D341Med (cell line): ENCODE measurements at places on chromosomes 11 and 22.

GRCh38 chr22:46730568-46731245, 7.3 kb downstream of the CERK start:
- peak; percentile 57 for DNase-seq

DNA sequence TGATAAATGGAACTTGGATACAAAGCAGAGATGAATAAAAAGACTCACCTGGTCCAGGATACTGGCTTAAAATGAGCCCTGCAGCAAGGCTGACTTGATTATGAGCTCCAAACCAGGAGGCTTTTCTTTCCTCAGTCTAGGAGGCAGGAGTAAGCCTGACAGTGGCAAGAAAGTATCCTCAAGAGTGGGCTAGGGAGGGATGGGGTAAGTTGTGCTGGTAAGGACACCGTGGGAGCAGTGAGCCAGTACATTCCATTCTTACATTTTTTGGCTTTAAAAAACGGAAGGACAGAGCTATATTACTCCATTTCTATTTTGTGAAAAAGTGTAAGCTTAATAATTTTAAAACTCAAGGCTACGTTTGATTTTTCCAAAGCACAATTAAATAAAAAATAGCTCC, 187.1 kb upstream of the DDI1 start:
- no peak for DNase-seq

DNA sequence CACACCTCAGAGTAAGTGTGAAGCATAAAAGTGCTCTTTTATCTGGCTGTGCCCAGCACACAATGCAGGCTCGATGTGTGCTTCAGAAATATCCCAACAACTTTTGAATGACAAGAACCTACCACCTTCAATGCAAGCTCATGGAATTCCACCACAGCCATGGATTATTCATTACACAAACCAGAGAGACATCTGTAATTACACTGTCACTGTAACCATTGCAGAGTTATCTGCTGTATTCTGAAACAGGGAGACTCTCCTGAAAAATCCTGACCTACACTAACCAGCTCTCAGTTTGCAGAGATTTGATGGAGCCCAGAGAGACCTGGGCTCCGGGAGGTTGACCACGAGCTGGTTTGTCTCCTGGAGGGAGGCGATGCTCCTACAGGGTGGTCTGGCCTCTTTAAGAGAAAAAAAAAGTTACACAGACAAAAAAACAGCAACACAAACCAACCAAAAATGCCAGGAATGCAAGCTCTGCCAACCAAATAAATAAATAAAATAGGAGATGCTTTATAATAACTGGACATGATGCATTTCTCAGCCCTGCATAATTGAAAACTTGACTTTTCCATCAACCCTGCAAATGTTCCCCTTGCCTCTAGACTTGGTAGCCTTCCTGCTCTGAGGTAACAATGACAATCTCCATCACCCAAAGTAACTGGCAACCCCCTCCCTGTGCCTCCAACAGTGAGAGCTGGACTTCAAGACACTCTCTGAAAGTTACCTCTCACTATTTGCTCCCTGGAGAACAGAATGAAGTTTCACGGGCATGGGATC, 69.7 kb downstream of the ETS1 start:
- DNase-seq: no peak

DNA sequence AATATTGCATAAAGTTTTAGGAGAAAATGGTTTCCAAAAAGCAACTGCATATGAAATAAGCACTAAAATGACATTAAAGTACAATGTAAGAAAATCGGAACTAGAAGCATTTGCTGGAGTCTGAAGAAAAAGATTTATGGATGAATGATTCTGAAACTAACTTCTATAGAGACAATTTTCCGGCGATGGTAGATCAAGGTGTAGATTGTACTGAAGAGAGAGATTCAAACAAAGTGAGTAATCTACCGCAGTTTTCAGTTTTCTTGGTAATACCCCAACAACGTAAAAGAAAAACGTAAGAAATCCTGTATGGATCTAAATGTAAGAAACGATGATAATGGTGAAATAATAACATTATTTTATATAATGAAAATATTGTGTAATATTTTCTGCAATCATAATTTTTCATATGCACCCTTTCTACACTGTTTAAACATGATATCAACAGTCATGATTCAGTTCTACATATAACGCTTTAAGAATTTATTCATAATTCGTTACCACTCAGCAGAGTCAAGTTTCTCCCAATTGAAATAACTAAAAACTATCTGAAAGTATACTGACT, 1.8 kb upstream of the CDPF1 start:
- DNase-seq: no peak

GRCh38 chr11:6232899-6233298, 1.5 kb downstream of the FHIP1B start:
- no peak for DNase-seq

DNA sequence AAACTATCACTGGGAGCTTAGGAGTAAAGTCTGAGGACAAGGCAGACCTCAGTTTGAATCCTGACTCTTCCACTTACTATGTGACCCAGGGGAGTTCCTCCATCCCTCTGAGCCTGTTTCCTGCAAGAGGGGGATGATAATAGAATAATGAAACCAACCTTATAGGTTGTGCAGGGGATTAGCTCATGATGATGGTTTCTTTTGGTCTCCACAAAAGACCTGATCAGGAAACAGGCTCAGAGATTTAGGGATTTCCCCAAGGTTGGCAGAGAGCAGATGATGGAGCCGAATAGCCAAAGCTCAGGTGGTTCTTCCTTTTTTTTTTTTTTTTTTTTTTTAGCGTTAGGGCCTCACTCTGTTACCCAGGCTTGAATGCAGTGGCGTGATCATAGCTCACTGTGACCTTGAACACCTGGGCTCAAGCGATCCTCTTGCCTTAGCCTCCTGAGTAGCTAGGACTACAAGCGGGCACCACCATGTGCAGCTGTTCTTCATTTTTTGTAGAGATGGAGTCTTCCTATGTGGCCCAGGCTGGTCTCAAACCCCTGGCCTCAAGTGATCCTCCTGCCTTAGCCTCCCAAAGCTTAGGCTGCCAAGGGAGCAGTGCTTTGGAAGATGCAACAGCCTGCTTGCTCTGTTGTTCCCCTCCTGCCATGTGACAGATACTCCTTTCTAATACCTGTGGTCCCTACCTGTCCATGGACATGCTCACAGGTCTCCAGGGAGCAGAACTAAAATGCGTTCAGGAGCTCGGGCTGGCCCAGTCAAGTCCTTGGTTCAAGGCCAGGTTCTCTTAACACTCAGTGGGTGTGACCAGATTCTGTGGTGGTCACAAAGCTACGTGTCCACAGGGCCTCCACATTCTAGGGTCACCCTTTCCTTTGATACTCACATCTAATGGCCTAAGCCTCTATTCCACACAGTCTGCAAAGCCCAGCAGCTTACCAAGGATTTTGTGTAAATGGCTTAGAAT, 22.3 kb downstream of the PATZ1 start:
- no peak for DNase-seq

GRCh38 chr11:44516688-44517507, 48.6 kb upstream of the CD82 start:
- DNase-seq: no peak

DNA sequence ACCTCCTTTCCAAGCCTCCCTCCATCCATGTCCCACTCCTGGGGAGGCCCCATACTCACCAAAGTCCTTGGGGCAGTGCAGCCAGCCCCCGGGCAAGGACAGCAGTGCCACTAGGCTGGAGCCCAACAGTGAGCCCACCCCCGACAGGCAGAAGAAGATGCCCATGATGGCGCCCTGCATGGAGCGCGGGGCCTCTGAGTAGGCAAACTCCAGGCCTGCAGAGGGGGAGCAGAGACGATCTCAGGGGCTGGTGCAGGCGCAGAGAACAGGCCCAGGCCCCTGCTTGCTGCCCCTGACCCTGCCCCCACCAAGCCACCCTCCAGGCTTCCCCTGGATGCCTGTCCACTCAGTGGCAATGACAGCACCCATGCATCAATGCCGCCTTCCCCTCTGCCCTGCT, 13.6 kb downstream of the TMEM132A start:
- no peak for DNase-seq

DNA sequence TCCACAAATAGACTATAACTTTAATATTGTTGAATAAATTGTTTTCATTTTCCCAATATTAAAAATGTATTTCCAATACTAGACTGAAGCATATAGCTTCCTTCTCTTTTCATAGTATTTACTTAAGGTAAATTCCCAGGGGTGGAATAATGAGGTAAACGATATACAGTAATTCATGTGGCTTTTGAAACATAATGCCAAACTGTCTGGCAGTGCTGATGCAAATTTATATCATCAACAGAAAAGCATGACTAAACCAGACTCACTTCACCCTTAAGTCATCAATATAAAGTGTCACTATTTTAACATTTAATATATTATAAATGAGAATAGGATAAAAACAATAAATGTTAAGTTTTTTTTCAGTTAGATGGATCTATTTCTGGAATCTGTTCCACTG, 13.6 kb downstream of the C2CD3 start:
- DNase-seq: no peak

GRCh38 chr11:88482871-88483301, 145.3 kb upstream of the CTSC start:
- DNase-seq: no peak

GRCh38 chr11:65778431-65778900, 2.3 kb downstream of the AP5B1 start:
- peak; percentile 14 for DNase-seq

- no peak for DNase-seq
Observed at GRCh38 chr11:31419138-31419537, 49.5 kb downstream of the DNAJC24 start.

GRCh38 chr11:19953336-19953735, 206.9 kb downstream of the DBX1 start:
- DNase-seq: no peak

DNA sequence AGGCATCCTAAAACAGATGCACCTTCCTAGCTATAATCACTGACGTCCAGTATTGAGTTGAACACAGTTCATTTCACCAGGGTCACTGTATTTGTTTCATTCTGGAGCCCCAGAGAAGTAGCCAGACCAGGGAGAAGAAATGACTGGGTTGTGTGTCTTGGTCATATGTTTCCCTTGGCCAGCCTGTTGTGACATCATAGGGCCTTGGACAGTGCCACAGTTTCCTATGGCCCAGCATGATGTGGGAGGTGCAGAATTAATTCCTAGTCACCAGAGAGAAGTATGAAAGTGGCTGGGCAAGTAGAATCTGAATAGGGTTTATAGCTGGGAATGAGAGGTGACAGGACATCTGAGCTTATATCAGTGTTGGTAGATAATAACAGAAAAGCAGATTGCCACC, 84.0 kb upstream of the ZBED5 start:
- no peak for DNase-seq

DNA sequence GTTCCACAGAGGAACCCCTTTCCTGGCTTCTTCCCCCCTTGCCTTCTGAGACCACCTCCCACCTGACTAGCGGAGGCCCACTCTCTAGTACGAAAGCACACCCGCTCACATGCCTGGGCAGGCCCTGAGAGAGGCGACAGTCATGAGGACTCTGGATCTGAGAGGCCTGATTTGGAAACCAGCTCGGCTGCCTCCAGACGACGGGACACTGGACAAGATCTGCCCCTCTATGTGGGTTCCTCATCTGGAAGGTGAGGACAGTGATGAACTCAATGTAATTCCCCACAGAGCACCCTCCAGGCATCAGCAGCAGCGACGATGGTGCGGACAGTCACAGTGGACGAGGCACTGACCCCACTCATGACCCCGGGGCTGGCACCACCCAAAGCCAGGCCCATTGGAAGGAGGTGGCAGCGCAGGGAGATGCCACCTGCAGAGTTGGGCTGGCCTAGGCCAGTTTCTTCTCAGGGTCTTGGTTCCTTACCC, 7.5 kb downstream of the SULT4A1 start:
- no peak for DNase-seq

DNA sequence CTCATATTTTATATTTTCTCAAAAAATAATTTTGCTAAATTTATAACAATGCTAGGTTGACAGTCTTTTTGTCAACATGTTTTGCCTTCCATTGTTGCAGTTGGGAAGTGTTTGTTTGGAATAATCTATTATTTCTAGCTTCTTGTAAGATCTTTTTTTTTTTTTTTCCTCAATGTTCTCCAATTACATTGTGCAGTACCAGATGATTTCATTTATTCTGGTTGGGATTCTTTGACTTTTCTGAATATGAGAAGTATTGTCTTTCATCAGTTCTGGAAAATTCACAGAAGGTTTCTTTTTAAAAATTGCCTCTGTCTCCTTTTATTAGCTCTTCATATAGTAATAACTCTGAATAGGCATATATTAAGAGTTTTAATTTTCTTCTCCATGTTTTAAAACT, 245.4 kb downstream of the DYNC2H1 start:
- DNase-seq: no peak

- no peak for DNase-seq
Observed at GRCh38 chr11:80929031-80929805, 1488.4 kb upstream of the TENM4 start.

GRCh38 chr22:38243007-38243765, 29.6 kb downstream of the TMEM184B start:
- peak; percentile 89 for DNase-seq

DNA sequence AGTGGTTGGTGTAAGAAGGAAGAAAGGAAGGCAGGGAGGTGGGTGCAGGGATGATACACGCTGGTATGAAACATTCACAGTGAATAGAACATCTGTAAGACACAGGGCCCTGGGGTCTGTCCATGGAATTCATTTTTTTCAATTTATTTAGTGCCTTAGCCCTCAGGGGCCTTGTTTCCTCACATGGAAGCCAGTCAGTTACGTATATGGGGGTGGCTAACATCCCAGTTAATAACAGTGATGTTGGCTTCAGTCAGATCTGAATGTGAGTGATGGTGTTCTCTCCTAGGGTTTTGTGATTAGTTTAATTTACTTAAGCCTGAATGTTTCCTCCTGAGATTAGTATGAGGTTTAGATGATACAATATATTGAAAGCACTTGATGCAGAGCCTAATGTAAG, 577.1 kb downstream of the NTM start:
- DNase-seq: no peak

DNA sequence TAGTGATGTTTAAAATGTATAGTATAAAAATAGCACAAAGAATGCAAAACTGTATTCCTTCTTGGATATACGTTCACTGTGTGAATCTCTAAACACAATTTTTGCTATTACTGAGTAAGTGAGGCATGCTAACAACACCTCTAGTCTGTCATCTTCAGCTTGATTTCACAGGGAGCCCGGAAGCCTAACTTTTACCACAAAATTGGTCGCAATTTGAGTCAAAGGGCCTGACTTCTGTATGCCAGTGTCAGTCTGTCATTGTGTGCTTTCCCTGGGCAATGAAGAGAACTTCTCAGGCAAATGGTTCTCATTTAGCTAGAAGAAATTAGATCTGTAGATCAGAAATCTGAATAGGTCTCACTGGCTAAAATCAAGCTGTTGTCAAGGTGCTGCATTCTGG, 1059.5 kb downstream of the FAM181B start:
- no peak for DNase-seq

DNA sequence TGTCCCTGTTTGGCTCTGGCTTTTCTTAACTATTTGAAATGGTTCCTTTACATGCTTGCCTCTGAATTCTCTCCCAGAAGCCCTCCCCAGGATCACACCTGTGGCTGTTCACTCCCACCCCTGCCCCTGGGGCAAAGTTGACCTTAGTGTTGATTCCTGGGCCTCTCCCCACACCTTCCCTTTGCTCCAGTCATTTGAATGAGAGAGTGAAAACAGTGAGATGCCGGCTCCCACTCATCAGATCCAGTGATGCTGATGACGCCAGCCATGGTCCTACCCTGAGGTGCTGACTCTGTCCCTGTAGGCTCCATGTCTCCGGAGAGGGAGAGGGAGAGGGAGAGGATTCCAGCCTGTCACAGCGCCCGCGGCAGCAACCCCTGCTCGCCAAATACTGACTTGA, 40.7 kb downstream of the LRP5 start:
- DNase-seq: no peak

GRCh38 chr11:34706709-34707461, 86.0 kb downstream of the EHF start:
- no peak for DNase-seq

GRCh38 chr11:9155930-9156329, 64.5 kb upstream of the SCUBE2 start:
- DNase-seq: no peak

- DNase-seq: no peak
Observed at GRCh38 chr22:23903328-23903971, 9.3 kb downstream of the MIF start.
